CD4-positive, alpha-beta T cell treated with Interleukin-17A for 1 hour (primary cell): ENCODE measurements at places on chromosomes 12 and 14.

- no peak for DNase-seq
These were observed at the start of gene TMEM179 for GRCh38 chr14:104604458-104605449. Gene TMEM179, minus strand, starts transcription at chr14:104604772. Its CDS starts 31 bp downstream, at chr14:104604741.

DNA sequence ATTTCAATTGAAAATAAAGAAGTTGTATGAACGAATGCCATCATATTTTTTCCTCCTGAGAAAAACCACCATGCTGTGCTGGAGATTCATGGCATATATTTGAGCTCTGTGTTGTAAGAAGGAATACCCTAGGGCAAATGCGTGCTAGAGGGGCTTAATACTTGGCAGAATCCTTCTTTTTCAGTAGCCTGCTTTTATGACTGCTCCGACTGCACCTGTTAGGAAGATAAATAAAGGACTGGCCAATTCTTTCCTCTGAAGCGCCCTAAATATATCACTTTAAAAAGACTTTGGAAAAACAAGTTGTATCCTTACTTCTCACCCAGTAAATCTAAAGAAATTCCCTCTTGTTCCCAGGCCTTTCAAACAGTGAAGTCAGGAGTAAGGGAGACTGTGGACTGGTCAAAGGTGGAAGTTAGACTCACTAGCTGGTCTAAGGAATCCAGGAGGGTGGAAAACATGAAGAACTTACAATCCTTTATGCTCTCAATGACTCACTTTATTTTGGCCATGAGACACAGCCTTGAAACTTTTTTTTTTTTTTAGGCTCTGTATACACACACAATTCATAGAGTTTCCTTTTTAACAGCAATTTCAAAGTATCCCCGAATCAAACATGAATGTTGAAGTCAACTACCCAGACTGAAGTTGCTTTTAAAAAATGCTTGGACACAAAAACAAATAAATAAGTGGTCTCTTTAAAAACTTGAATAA lies 5.2 kb downstream of the MYBPC1 start:
- DNase-seq: no peak

GRCh38 chr14:36054353-36055051 lies 122.0 kb downstream of the PTCSC3 start:
- DNase-seq: no peak

DNA sequence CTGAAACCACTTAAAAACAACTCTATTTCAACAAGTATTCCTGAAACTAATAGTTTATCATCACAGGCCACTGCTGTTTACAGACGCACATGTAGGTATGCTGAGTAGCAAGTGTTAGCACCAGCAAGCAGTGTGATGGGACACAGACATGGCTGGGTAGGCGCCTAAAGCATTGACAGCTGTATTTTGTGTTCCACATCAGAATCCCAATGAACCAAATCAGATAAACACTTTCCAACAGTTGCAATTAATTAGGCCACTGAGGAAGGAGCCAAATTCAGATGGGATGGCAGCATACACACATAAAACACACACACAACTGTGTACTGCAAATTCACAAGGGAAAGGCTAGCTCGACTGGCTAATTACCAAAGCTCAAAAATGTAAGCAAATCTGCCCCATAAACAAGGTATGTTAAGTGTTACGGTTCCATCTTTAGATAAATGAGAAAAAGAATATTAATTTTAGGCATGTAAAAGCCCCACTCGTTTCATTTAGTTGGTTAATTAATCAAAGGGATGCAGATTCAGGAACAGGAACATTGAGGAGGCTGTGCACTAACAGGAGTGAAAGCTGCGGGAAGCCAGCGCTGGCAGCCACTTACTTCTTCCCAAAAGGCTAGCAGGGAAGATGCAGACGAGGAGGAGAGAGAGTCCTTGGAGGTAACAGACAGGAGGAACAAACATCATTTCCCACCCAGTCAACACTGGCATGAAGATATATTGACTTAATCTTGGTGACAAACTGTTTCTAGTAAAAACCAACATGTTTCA lies 33.4 kb downstream of the AMN start:
- no peak for DNase-seq

GRCh38 chr12:15131431-15131830 lies 89.8 kb downstream of the RERG start:
- no peak for DNase-seq

DNA sequence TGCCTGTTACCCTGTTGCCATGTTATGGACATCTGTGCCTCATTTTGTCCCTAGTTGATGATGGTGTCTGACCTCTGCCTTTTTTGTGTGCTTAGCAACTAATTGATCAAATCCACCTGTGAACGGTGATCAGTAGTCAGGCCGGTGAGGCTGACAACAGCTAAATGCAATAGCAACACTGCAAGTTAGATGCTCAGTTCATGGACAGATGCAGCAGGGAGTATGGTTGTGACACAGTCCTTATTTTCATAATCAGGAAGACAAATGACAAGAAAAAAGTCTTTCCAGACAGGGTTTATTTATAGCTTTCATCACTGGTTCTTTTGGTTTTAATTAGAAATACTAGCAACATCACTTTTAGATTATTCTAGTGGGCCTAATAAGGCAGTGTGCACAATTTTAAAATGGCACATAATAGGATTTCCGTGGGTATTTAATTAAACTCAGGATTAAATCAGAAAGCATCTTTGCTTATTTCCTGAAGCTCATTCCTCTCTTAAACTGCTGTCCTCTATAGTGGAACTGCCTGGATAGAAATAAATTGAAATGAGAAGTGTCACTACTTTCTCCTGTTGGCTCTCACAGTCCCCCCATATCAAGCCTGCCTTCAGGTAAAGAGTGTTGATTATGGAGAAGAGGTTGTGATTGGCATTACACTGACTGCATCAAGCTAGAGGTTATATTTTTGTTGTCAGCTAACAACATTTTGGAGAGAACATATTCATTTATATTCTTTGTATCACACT lies 281.1 kb upstream of the NAV3 start:
- DNase-seq: no peak

DNA sequence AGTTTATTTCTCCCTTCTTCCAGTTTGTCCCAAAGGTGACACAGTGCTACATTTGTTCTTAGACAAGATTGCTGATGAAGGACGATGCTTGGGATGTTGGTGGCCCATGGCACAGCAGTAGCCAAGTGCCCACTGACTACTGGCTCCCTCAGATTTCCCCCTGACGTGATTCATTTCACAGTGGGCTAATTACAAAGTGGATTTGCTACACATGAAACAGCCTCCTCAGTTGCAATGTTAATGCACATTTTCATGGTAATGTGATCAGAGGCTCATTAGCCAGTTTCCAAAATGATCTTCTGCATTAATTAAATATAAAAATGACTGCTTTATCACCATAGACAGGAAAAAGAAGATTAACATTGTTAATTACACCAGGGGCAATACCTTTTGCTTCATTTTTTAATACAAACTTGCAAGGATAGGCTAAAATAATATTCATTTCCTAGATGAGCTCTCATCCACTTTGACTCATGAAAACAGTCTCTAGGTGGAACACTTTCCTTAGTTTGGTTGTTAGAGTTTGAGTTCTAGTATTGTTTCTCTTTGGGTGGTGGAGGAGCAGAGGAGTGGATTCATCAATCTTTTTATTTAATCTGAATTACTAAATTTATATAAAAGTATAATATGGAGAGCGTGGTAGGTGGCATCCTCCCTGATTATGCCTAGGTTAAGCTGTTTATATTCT lies 250.9 kb downstream of the PDZRN4 start:
- no peak for DNase-seq

GRCh38 chr12:116150001-116150400 lies 127.5 kb downstream of the MED13L start:
- no peak for DNase-seq

DNA sequence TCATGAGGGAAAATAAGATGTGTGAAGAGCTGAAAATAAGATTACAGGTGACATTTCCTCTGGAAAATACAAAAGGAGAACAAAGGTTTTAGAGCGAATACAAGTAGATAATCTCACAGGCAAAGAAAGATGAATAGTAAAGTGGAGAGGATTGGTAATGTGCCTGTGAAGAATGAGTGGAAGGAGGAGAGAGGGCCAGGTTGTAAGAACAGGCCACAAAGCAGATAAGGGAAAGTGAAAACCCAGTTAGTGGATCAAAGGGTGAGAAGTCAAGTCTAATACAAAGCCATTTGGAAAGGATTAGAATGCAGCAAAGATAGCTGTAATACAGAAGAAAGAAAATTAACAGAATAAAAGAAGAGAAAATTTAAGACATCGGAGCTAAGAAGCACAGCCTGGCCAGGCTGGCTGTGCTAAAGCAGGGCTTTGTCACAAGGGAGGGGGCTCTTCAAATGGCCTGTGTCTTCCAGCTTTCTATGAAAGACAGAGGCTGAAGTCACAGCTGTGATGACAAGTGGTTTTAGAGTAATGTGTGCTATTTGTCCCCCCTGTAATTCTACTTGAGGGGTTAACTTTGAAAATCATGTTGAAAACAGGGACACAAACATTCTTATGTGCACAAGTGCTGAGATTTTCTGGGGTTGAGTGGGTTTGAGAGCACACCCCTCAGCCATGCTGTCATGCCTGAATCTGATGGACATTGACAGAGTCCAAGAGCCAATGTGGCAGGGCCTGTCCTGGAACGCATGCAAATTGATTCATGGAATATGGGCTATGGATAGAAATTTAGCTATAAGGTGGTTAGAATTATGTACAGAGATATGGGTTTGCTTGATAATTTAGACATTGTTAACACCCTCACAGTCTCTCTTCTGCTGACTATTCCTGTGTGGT lies 344.5 kb upstream of the NAV3 start:
- DNase-seq: no peak

DNA sequence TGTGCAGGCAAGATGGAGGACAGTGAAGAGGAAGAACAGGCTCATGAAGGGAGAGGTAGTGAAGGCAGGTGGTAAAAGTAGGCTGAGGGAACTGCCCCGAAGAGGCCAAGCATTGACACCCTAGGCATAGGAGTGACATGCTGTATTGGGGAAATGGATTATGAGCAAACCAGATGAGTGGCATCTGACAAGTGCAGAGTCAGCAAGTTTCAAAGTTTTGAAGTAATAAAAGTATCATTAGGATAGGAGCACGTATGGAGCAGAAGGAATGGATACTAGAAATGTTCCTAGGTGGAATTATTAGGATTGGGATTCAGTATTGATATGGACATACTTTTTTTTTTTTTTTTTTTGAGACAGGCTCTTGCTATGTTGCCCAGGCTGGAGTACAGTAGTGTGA lies 139.8 kb downstream of the SAMD4A start:
- no peak for DNase-seq

DNA sequence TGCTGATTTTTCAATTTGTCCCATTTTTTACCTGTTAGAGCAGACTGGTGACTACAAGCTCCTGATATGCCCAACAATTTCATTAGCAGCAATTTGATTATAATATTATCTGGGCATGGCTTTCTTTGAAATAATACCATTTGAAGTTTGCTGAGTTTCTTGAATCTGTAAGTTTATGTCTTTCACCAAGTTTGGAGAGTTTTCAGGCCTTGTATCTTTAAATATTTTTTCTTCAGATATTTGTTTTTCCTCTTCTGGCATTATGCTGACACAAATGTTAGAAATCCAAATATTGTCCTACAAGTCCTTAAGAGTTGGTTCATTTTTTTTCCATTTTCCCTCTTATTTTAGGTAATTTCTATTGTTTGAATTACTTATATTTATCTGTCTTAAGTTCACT lies 30.4 kb downstream of the SLC2A13 start:
- DNase-seq: no peak

- DNase-seq: no peak
These were observed 1.1 kb downstream of the KMT5A start for GRCh38 chr12:123384994-123385376.

- DNase-seq: no peak
These were observed 6.6 kb downstream of the ABCB9 start for GRCh38 chr12:122959566-122960192.

DNA sequence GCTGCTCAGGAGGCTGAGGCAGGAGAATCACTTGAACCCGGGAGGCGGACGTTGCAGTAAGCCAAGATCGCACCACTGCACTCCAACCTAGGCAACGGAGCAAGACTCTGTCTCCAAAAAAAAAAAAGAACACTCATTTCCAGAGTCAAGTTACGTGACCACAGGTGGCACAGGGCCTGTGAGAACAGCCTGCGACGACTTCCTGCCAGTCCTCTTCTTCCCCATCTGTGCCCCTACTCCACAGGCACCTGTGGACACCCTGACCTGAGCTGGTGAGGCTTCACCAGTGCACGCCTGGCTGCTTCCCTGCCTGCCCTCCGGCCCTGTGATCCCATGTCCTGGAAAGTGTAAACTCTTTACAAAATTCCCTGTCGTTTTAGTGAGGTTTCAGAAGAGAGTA lies 77.7 kb downstream of the PPP2R5C start:
- peak; percentile 59 for DNase-seq

DNA sequence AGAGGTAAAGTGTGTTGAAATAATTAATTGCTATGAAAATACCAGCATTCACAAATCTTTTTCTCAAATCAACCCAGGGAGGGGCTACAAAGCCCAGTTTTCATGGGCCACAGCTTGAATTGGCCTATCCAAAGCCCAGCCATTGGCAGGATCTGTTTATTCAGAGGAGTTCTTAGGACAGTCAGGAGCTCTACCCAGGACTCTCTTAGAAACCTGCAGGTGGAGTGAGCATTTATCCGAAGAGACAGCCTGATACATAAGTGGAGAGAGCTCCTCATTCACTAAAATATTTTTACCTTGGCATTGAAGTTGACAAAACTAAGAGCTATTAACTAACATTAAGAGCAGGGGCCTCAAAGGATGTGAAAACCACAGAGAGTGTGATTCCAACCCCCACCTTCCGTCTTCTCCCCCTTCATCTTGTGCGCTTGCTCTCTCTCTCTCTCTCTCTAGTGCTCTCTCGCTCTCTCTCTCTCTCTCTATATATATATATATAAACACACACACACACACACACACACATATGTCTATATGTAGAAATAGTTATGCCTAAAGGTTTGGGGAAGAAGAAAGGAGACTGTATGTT lies 315.5 kb downstream of the SNAPC1 start:
- peak; percentile 49 for DNase-seq

DNA sequence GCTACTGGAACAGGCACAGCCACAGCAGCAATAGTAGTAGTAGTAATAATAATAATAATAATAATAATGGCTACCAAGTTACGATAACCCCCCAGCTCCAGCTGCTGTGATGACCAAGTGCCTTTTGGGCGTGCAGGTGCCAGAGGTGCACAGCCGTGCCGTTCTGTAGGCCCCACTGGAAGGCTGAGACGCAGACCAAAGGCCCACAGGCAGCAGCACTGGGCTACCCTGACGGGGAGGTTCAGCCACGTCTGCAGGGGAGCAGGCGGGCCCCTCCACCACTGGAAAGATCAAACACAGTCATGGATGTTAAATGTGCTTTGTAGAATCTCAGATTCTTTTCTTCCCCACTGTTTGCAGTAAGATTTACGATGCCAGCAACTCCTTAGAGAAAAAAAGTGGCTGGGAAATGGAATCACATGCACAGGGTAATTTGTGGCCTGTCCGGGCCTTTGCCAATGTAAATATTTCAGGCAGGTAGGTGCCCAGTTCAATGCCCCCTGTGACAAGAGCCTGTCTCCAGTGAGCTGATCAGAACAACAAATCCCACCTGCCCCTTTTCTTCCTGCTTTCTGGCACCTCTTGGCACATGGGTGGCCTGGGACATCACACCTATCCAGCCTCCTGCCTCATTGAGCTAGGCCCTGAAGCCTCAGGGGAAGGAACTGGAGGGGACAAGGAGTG lies 32.6 kb downstream of the CCDC85C start:
- no peak for DNase-seq

GRCh38 chr12:1445807-1446206 lies 148.6 kb downstream of the FBXL14 start:
- no peak for DNase-seq

GRCh38 chr14:39763402-39763890 lies 331.2 kb upstream of the FBXO33 start:
- no peak for DNase-seq
